ENCODE measurements at places on chromosomes 3 and 15. TPM values are rescaled to one million over a fixed set of nuclear protein-coding genes. Genes with fewer than 3 reads are reported as not detected.
A peak's percentile ranks its signal among the peaks of the same experiment; 100 is the strongest.

Gene CACNA2D2
- total RNA-seq = 3.3 TPM

- H3K4me1 ChIP-seq = no peaks in the 10 kb centered on the region
- no peak for DNase-seq
These were observed 121.7 kb upstream of the GADL1 start for GRCh38 chr3:31016196-31016595.

- H3K4me1 ChIP-seq = peaks cover 5% of the 10 kb centered on the region
- no peak for DNase-seq
- H3K27me3 ChIP-seq = no peaks in the 10 kb centered on the region
- H3K4me3 ChIP-seq = no peak overlapping the region
These were observed 136.2 kb downstream of the TPRG1 start for GRCh38 chr3:189307963-189308362.

GRCh38 chr3:23629181-23629894 lies 176.4 kb upstream of the UBE2E1 start:
- no peak overlapping the region for H3K4me3 ChIP-seq
- H3K4me1 ChIP-seq = no peaks in the 10 kb centered on the region
- no peaks in the 10 kb centered on the region for H3K36me3 ChIP-seq
- no peak overlapping the region for H3K27ac ChIP-seq
- peak; percentile 49 for DNase-seq
- no peaks in the 10 kb centered on the region for H3K27me3 ChIP-seq

DNA sequence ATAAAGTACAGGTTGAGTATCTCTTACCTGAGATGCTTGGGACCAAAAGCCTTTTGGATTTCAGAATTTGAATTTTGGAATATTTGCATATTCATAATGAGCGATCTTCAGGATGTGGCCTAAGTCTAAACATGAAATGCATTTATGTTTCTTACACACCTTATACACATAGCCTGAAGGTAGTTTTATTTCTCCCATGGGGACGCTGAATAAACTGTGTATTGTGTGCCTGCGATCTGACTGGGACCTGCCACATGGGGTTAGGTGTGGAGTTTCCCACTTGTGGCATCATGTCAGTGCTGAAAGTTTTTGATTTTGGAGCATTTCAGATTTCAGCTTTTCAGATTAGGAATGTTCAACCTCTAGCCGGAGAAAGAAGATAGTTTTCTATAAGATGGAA lies 35.5 kb downstream of the UBE2E2 start:
- no peak overlapping the region for H3K27ac ChIP-seq
- no peak overlapping the region for H3K4me3 ChIP-seq
- no peak for DNase-seq
- no peaks in the 10 kb centered on the region for H3K36me3 ChIP-seq
- no peaks in the 10 kb centered on the region for H3K4me1 ChIP-seq
- no peaks in the 10 kb centered on the region for H3K27me3 ChIP-seq

DNA sequence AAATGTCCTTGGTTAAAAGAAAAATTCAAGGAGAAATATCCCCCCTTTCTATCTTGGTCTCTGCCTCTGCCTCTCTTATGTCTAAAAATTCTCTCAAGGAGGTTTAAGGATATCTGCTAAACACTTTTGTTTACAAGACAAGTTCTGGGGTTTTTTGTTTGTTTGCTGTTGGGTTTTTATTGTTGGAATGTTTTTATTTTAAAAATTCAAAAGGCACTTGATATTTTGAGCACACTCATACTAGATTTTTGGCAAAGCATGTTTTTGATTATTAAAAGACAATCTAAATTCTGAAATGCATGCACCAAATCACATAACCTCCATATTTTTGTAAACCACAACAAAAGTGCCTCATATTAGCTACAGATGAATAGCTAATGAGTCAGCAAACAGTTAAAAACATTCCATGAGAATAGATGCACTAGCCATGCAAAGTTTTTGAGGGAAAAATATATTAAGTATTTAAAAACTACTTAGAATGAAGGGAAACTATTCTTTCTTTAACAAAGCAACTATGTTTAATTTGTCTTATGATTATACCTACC lies 84.6 kb downstream of the ZBTB20 start:
- H3K4me1 ChIP-seq = no peaks in the 10 kb centered on the region
- H3K27me3 ChIP-seq = no peaks in the 10 kb centered on the region
- H3K4me3 ChIP-seq = no peak overlapping the region
- DNase-seq = no peak
- no peak overlapping the region for H3K27ac ChIP-seq

GRCh38 chr15:98649472-98650416 lies 1.4 kb downstream of the IGF1R start:
- H3K4me3 ChIP-seq = peak overlapping the region; percentile 85
- peak overlapping the region; percentile 89 for H3K27ac ChIP-seq
- no peaks in the 10 kb centered on the region for H3K4me1 ChIP-seq
- H3K36me3 ChIP-seq = no peaks in the 10 kb centered on the region
- DNase-seq = peak; percentile 52
